ENCODE measurements at places on chromosomes 13 and 19. TPM values are rescaled to one million over a fixed set of nuclear protein-coding genes. Genes with fewer than 3 reads are reported as not detected.

Gene RASAL3
- 2.9 TPM for total RNA-seq

Gene ZNF793
- total RNA-seq: under 0.01 TPM

Gene APOC1
- 0.91 TPM for total RNA-seq

Gene CEACAM8
- not detected for total RNA-seq

Gene ZNF208
- total RNA-seq: not detected

Gene RNASEH2B
- 37.4 TPM for total RNA-seq
